ENCODE measurements at places on chromosomes 16 and 17. TPM values are rescaled to one million over a fixed set of nuclear protein-coding genes. Genes with fewer than 3 reads are reported as not detected.
A peak's percentile ranks its signal among the peaks of the same experiment; 100 is the strongest.

- DNase-seq = peak; percentile 100
Observed at GRCh38 chr16:9047689-9048301, 43.6 kb upstream of the HAPSTR1 start.

DNA sequence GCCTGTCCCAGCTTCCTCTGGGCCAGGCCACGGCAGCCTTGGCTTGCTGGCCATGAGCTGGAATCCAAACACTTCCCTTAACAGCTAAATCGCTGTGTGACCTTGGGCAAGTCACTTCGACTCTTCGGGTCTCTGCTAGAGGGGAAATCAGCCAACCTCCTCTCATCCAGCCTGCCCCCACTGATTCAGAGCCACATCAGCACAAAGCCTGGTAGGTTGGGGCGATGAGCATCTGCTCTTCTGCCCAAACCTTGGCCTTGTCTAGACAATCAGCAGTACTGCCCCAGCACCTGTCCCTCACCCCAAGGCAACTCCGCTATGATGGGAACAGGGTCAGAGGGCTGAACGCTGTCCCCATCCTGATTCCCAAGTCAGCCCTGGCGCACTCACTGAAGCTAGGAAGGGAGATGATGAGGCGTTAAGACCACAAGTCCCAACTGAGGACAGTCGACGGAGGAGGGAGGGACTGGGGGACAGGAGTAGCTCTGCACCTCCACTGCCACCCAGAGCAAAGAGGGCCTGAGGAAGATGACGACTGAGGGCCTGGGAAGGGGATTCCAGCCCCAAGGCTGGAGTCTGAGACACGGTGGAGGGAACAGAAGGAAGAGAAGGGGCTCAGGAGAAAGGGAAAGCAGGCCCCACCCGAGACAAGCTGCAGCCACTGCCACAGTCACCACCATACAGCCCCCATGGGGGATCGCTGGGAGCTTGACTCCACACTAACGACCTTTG is 1.3 kb downstream of the CLUH start:
- DNase-seq = no peak

GRCh38 chr17:43701318-43701743 is 39.6 kb upstream of the MEOX1 start:
- DNase-seq = no peak

- no peak for DNase-seq
Observed at GRCh38 chr17:67129283-67129682, 84.9 kb downstream of the CACNG1 start.

DNA sequence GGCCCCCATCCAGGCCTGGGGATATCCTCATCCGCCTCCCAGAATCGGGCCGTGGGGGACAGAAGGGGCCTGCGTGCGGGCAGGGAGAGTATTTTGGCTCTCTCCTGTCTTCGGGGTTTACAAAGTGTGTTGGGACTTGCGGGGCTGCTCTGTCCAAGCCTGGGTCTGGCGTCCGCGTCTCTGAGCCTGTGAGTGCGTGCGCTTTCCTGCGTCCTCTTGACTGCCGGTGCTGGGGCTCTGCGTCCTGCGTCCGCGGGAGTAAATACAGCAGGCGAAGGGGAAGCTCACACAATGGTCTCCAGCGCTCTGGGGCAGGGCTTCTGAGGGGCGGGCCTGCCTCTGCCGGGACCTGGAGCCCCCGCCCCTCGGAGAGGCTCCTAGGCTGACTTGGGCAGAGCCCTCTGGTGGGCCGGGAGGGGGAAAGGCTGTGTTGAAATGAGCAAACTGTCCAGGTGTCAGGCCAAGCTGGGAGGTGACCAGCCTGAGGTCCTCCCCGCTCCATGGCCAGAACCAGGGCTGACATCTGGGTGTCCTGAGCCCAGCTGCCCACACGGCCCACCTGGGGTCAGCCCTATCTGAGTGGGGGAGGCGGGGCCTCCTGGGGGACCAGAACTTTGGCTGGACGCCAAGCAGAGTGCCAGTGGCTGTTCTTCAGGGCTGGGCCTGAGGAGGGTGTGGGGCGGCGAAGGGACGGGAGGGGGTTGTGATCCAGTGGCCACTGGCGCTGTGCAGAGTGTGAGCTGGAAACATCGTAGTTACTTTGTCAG is 233.6 kb downstream of the SEC14L1 start:
- DNase-seq = peak; percentile 90

GRCh38 chr17:82234211-82235055 is 5.6 kb downstream of the SLC16A3 start:
- DNase-seq = no peak

GRCh38 chr16:49463529-49463928 is 89.9 kb downstream of the C16orf78 start:
- DNase-seq = no peak

DNA sequence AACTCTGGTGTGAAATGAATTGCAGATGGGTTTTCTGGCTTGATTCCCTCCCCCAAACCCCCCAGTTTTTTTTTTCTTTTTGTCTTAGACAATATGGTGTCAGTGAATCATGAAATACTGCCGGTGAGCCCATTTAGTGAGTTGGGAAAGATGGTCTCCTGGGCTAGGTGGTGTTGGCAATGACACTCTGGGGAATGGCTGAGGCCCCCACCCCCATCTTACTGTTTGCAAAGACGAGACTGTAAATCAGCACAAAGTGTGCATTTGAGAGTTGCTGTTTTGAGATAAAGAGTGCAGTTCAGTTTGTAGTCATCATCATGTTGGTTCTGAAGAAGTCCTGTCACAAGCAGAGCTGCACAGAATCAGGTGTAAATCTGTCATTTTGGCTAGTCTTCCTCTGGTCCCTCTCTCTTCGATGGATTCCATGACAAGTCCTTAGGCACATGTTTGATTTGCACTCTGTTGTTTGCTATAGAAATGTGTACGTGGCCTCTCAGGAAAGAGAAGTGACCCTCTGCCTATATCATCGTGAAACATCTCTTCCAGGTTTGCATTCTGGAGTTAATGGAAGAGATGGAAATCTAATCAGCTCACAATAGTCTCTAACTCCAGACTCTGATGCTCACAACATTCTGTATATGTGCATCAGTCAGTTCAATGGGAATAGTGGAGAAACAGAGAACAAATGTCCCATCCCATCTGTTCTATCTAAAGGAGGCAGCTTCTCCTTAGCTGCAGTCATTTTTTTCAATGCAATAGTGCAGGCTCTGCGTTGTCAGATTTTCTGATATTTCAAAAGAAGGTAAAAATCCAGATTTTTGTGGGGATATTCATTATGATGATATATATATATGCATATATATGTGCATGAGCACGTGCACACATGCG is 34.6 kb downstream of the RBFOX1 start:
- DNase-seq = no peak

GRCh38 chr16:11136600-11136999 is 119.4 kb downstream of the SOCS1 start:
- DNase-seq = peak; percentile 20

GRCh38 chr17:48027322-48027981 is 10.1 kb downstream of the COPZ2 start:
- no peak for DNase-seq

GRCh38 chr16:351804-352520 is 561 bp downstream of the AXIN1 start:
- DNase-seq = peak; percentile 18

DNA sequence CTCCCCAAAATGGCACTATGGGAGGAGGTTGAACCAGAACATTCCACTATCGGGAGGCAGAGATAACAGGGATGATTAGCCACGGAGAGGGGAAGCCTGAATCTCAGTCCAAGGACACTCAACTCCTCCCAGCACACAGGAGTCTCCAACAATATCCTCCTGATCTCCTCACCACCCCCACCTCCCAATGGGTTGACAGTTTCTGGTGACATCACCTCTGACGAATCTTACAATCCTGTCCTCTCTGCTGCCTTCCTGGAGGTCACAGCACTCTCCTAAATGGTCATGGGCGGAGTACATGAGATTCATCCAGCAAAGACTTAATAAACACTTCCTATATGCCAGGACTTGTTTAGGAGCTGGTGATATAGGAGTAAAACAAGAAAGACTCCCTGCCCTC is 80.9 kb downstream of the SLC6A2 start:
- DNase-seq = no peak

RRN3 gene
- 26.1 TPM for total RNA-seq

ANKS4B gene
- not detected for total RNA-seq

TMEM98 gene
- 95.5 TPM for total RNA-seq

IRF8 gene
- total RNA-seq = not detected

GLG1 gene
- total RNA-seq = 119 TPM

JPT1 gene
- total RNA-seq = 71.1 TPM

ESRP2 gene
- total RNA-seq = not detected

Measured in fibroblast of the aortic adventitia (primary cell).